ENCODE measurements at places on chromosomes 6 and 20.

DNA sequence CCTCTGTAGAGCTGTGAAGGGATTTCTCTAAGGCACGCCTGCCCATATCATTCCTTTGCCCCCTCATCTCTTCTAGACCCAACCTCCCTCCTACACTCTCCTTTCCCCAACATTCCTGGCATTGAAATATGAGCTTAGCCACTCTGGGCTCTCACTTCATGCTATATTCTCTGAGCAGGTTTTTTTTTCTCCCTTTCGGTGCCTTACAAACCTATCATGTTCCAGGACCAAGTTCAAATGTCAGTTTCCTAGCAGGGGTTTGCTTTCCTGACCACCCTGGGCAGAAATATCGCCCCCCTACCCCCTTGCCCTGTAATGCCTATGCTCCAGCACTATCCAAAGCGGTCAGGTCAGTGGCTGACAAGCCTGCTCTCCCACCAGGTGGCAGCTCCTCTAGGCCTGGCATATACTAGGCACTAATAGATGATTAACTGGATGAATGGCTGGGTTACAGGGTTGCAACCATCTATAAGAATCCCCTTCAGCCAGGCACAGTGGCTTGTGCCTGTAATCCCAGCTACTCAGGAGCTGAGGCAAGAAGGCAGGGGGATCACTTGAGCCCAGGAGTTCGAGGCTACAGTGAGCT lies 25.7 kb upstream of the AAR2 start:
- no peak for DNase-seq

GRCh38 chr6:157203764-157204163 lies 119.6 kb downstream of the TMEM242 start:
- DNase-seq, result no peak

GRCh38 chr6:145278163-145278807 lies 457.0 kb downstream of the EPM2A start:
- DNase-seq, result no peak

GRCh38 chr6:13327691-13328075 lies 654 bp downstream of the TBC1D7 start:
- DNase-seq, result peak; percentile 16

GRCh38 chr6:119284861-119285521 lies 64.6 kb downstream of the MAN1A1 start:
- DNase-seq, result no peak

- DNase-seq, result no peak
Measured at GRCh38 chr6:28105245-28105639, 19.2 kb upstream of the ZSCAN16 start.

- DNase-seq, result no peak
Measured at GRCh38 chr6:122678841-122679240, 68.6 kb downstream of the PKIB start.

- no peak for DNase-seq
Measured at GRCh38 chr6:12776291-12776690, 59.7 kb downstream of the PHACTR1 start.

DNA sequence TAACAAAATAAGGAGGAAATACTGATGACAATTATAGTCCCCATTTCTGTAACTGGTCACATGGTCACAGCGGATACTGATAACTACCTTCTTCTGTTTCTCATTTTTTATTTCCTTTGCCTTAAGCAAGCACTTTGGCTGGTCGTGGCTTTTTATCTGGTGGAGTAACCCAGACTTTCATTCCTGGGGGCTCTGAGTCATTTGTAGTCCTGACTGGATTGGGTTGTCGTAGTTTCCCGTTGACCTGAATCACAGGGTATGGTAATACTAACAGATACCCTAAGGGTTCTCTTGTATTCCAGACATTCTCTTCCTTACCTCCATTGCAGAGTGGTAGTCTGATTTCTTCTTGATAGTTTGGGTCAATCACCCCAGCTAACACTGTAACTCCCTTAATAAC lies 500.3 kb upstream of the ADGRB3 start:
- DNase-seq, result no peak

DNA sequence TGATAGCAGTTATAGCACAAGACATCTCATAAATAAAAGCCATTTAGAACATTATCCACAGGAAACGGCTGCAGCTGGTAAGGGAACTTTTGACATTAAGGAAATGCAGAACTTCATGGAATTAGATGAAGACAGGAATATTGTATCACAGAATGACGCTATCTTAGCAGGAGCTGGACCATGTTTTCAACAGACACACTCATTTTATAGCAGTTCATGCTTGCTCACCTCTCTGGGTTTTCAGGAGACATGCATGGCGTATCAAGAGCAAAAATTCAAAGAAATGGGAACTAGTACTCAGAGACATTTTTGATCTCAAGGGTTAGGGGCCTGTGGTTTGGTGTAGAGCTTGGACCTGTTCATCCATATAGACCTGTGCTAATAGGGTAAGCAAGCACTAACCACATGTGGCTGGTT lies 125.0 kb downstream of the FYN start:
- DNase-seq, result no peak

- DNase-seq, result no peak
Measured at GRCh38 chr20:48098099-48098498, 312.8 kb upstream of the SULF2 start.

DNA sequence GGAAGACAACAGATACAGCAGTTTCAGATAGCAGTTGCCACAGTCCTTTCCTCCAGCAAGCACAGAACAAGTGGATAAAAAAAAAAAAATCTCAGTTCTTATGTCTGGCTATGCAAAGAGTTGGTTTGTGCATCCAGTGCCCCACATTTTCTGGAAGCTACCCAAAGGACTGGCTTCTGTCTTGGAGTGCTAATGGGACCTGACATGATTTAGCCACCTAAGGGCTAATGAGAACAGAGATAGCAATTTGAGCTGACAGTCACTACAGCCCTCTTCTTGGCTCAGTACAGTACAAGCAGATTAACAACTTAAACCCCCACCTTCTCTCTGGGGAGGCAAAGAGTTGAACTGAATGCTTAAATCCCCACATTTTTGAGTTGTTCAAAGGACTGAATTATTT lies 976.8 kb downstream of the TBC1D32 start:
- DNase-seq, result no peak

- peak; percentile 56 for DNase-seq
Measured at GRCh38 chr20:35145141-35145564, 2.0 kb downstream of the EDEM2 start.
